Upper lobe of right lung (tissue), 1 donor: ENCODE measurements at places on chromosomes 13 and 19. TPM values are rescaled to one million over a fixed set of nuclear protein-coding genes. Genes with fewer than 3 reads are reported as not detected.

GRCh38 chr19:5287066-5287465, 53.5 kb downstream of the PTPRS start:
- DNase-seq: no peak

- no peak for DNase-seq
Measured at GRCh38 chr13:57666131-57666953, 34.8 kb downstream of the PCDH17 start.

GRCh38 chr19:3520166-3521103, 14.3 kb downstream of the FZR1 start:
- peak; percentile 60 for DNase-seq

Gene CARM1
- total RNA-seq: 25.5 TPM

Gene MLLT1
- 73.4 TPM for total RNA-seq

DNA sequence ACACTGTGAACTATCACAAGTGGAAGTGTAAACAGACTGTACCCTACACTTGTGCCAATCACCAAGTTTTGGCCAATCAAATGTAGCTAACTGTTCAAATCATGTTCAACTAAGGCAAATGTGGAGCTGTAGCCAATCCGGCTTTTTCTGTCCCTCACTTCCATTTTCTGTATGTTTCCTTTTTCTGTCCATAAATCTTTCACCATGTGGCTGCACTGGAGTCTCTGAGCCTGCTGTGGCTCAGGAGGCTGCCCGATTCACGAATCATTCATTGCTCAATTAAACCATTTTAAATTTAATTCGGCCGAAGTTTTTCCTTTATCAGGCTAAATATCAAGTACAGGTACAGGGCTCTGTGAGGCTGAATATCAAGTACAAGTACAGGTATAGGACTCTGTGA, 216.5 kb downstream of the RFC3 start:
- DNase-seq: no peak

GRCh38 chr13:73704587-73704986, 429.6 kb downstream of the KLF12 start:
- DNase-seq: no peak

DNA sequence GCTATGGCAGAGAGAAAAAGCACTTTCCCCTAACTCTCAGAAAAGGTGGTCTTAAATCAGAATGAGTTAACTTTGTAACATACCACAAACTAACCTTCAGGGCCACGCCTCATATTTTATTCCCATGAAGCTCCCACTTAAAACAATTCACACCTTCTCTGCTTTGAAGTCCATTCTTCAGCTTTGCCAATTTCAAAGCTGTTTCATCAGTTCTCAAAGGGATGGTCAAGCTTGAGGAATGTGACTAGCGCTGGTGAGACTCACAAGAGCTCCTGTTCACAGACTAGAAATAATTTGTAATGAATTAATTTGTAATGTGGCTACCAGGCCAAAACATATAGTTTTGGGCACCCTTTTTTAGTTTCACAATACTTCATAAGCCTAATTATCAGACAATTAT, 68.2 kb downstream of the STK24 start:
- no peak for DNase-seq

Gene NCAN
- total RNA-seq: not detected

DNA sequence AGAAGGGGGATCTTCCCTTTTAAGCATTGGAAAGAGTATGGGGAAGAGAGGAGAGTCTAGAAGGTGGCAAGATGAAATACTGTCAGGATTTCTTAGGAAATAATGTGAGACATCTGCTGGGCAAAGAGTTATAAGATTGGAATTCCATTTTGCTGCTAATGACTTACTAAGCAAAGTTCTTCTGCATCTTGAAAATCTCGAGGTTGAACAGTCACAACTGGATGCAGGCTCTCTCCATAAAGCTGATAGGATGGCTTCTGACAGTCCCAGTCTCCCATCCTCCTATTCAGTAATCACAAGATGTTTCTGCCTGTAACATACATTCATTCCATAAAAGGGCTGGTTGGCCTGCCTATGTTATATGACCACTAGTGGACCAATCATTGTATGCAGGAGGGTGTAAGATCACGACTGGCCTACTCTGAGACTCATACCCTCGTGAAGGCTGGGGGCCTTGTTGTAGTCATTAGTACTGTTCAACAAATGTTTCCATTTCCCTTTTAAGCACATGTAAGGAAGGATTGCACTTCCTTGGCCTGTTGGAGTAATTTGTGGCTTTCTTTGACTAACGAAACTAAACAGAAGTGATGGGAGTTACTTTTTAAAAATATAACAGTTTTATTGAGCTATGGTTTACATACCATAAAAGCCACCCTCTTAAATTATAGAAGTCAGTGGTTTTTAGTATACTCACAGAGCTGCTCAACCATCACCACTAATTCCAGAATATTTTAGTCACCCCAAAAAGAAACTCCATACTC, 45.0 kb upstream of the TDRD3 start:
- DNase-seq: no peak

DNA sequence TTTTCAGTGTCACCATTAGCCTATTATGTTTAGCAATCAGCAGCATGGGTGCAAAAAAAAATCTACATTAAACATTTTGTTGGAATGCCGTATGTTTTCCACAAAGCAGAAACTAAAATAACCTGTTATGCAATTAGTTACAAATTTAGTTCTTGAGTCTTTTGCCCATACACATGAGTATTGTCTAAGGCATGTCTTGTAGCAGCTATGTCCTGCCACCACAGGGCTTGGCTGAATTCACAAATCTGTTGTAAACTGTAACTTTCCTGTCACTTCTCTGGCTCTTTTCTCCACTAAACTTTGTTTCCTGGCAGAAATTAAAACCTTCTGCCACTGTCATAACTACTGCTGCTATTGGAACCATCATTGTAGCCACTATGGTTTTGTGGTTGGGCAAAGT, 277.9 kb upstream of the SPRY2 start:
- no peak for DNase-seq
